ENCODE measurements at places on chromosomes 6 and 20. TPM values are rescaled to one million over a fixed set of nuclear protein-coding genes. Genes with fewer than 3 reads are reported as not detected.
A peak's percentile ranks its signal among the peaks of the same experiment; 100 is the strongest.

TINAG gene
- not detected for total RNA-seq

VSX1 gene
- total RNA-seq = 0.11 TPM

BTNL2 gene
- total RNA-seq = not detected

DNA sequence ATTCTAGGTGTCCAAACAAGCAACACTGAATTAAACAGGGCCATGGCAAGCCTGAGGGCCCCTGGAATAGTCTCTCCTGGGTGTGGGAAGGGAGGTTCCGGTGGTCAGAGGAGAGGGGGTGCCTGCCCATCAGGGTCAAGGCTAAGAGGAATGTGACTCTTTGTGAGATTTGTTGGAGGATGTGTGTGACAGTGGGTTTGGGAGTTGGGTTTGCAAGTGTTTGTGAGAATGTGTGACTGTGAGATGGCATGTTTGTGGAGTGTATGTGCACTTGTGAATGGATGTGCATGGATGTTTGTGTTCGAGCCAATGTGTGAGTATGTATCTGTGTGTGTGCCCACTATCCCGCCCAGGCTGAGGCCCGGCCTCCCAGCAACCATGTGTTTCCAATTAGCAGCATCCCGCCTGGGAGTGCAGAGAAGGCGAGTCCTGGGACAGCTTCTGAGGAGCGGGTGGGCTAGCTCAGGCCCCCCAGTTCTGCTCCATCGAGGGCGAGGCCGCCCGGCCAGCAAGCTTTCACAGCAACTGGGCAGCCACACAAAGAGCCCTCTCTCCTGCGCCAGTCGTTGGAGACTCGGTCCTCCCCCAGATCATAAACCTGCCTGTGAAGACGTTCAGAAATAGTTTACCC is 12.6 kb downstream of the FOXC1 start:
- H3K27me3 ChIP-seq = peaks cover 100% of the 10 kb centered on the region
- H3K4me3 ChIP-seq = peak overlapping the region; percentile 52
- peaks cover 30% of the 10 kb centered on the region for H3K4me1 ChIP-seq
- peaks cover 3% of the 10 kb centered on the region for H3K36me3 ChIP-seq
- peak overlapping the region; percentile 93 for H3K27ac ChIP-seq
- DNase-seq = peak; percentile 66

- no peaks in the 10 kb centered on the region for H3K36me3 ChIP-seq
- DNase-seq = no peak
- no peak overlapping the region for H3K4me3 ChIP-seq
- no peaks in the 10 kb centered on the region for H3K4me1 ChIP-seq
Measured at GRCh38 chr6:100482698-100483097, 18.0 kb upstream of the SIM1 start.

SPATS1 gene
- 0.88 TPM for total RNA-seq

C6orf58 gene
- not detected for total RNA-seq

- H3K36me3 ChIP-seq = peaks cover 14% of the 10 kb centered on the region
- DNase-seq = no peak
- H3K27me3 ChIP-seq = no peaks in the 10 kb centered on the region
- no peaks in the 10 kb centered on the region for H3K4me1 ChIP-seq
- H3K27ac ChIP-seq = no peak overlapping the region
Measured at GRCh38 chr6:4890627-4891026, 113.2 kb downstream of the RPP40 start.

NFKBIE gene
- 3.5 TPM for total RNA-seq

GPX5 gene
- not detected for total RNA-seq

GRCh38 chr6:3457710-3458602 is 1.1 kb upstream of the SLC22A23 start:
- peak overlapping the region; percentile 57 for H3K27ac ChIP-seq
- H3K36me3 ChIP-seq = no peaks in the 10 kb centered on the region
- H3K4me3 ChIP-seq = peak overlapping the region; percentile 52
- DNase-seq = no peak
- peaks cover 29% of the 10 kb centered on the region for H3K4me1 ChIP-seq
- H3K27me3 ChIP-seq = no peaks in the 10 kb centered on the region

- H3K27me3 ChIP-seq = no peaks in the 10 kb centered on the region
- H3K27ac ChIP-seq = no peak overlapping the region
- no peak for DNase-seq
- no peaks in the 10 kb centered on the region for H3K4me1 ChIP-seq
Measured at GRCh38 chr6:33123181-33123580, 47.4 kb downstream of the HLA-DPB1 start.

DNA sequence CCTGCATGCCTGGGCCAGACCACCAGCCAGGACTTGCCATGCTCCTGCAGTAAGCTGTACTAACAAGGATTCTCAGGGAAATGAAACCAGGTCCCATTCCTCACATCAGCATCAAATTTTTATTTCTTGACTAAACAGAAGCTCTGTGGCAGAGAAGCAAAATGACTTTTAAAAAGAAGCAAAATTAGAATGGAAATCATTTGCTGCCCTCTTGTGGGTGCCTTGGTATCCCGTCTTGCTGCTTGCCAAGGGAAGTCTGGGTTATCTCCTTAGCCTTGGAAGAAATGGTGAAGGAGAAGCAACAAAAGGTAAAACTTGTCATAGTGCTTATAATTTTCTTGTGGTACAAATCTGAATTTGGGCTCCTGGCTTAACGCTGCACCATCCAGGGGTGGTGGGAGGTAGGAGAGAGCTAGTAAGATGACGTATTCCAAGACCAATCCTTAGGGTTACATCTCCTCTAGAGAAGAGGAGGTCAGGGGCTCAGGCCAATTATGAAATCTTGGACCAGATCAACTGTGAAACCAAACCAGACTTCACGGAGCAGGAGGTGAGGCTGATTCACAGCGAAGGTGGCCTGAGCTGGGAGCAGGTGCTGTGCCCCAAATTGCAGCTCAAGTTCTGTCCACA is 107.5 kb downstream of the FAXC start:
- H3K27me3 ChIP-seq = no peaks in the 10 kb centered on the region
- H3K4me1 ChIP-seq = peaks cover 2% of the 10 kb centered on the region
- peak; percentile 47 for DNase-seq
- no peaks in the 10 kb centered on the region for H3K36me3 ChIP-seq
- H3K4me3 ChIP-seq = no peak overlapping the region

DNA sequence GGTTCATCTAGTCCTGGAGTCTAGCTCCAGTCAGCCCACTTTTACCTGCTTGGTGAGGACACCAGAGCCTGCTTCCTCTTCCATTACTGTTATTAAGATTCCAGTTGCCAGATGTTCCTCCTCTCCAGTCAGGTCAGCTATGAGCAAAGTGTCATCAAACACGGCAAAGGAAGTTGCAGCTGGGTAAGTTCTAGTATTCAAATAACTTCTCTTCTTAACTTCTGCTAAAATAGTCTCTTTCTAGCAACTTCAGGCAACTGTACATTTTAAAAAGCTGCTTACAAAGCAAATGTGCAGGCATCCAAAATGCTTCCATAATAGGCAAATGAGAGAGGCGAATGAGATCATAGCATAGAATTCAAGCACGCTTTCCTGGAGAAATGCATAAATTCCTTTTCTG is 18.4 kb upstream of the MRPS18A start:
- H3K27ac ChIP-seq = peak overlapping the region; percentile 55
- peaks cover 12% of the 10 kb centered on the region for H3K4me1 ChIP-seq
- DNase-seq = no peak
- no peaks in the 10 kb centered on the region for H3K36me3 ChIP-seq
- no peak overlapping the region for H3K4me3 ChIP-seq
- H3K27me3 ChIP-seq = no peaks in the 10 kb centered on the region

GRCh38 chr6:15987569-15987968 is 141.3 kb upstream of the MYLIP start:
- peak; percentile 24 for DNase-seq
- H3K4me1 ChIP-seq = no peaks in the 10 kb centered on the region
- H3K27me3 ChIP-seq = no peaks in the 10 kb centered on the region

GRCh38 chr6:145026267-145026679 is 709.0 kb downstream of the EPM2A start:
- no peak overlapping the region for H3K27ac ChIP-seq
- no peaks in the 10 kb centered on the region for H3K36me3 ChIP-seq
- DNase-seq = no peak
- H3K27me3 ChIP-seq = no peaks in the 10 kb centered on the region
- no peak overlapping the region for H3K4me3 ChIP-seq

DNA sequence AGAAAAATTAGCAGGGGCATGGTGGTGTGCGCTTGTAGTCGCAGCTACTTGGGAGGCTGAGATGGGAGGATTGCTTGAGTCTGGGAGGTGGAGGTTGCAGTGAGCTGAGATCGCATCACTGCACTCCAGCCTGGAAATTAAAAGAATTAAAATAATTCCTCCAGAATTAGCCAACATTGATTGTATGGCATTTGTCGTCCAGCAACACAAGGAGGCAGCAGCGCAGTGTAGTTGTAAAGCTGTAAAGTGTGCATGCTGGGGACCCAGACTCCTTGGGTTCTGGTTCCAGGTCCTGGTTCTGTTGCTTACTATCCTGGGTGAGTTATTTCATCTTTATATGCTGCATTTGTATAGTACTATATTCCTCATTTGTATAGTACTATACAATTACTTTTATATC is 41.4 kb downstream of the PEX7 start:
- no peak overlapping the region for H3K4me3 ChIP-seq
- no peaks in the 10 kb centered on the region for H3K36me3 ChIP-seq
- H3K4me1 ChIP-seq = no peaks in the 10 kb centered on the region
- no peaks in the 10 kb centered on the region for H3K27me3 ChIP-seq
- H3K27ac ChIP-seq = no peak overlapping the region

GRCh38 chr20:62938105-62938888 is at the start of gene GID8:
Gene GID8, plus strand, starts transcription at chr20:62938147. Its CDS starts 3,356 bp downstream, at chr20:62941503.
- H3K27ac ChIP-seq = peak within 1 kb of the TSS; percentile 91
- H3K27me3 ChIP-seq = no peaks in the 10 kb centered on the region
- H3K36me3 ChIP-seq = peaks cover 28% of the 10 kb centered on the region
- DNase-seq = peak; percentile 62
- peaks cover 32% of the 10 kb centered on the region for H3K4me1 ChIP-seq

Data from spinal cord (tissue), 10 donors.